ENCODE measurements at places on chromosomes 1 and 21.

DNA sequence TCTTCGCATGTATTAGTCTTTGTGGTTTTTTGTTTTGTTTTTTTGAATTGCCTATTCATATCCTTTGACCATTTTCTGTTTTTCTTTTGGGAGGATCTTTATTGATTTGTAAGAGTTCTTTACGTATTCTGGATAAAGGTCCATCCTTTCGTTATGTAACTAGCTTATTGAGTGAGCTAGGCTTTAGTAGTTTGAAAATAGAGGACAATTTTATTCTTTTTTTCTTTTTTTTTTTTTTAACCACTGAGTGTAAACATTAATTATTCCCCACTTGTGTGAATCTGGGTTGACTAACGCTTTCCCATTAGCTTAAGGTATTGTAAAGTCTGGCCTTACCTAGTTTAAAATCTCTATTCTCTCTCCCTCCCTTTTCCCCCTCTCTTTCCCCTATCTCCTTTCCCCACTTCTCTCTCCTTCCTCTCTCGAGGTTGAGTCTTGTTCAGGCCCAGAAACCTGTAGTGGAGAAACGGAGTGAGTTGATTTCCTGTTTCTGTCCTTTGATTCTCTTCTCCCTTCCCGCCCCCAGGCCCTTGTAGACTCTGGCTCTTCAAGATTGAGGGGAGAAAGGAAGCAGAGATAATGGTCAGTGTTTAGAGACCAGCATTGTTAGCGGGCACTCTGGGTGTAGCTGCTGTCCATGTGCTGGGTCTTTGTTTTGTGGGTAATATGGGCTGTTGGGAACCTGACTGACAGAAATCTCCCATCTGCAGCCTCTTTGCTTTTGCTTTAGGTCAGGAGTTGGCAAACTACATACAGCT, 1.5 kb downstream of the MORC3 start:
- no peak for DNase-seq

DNA sequence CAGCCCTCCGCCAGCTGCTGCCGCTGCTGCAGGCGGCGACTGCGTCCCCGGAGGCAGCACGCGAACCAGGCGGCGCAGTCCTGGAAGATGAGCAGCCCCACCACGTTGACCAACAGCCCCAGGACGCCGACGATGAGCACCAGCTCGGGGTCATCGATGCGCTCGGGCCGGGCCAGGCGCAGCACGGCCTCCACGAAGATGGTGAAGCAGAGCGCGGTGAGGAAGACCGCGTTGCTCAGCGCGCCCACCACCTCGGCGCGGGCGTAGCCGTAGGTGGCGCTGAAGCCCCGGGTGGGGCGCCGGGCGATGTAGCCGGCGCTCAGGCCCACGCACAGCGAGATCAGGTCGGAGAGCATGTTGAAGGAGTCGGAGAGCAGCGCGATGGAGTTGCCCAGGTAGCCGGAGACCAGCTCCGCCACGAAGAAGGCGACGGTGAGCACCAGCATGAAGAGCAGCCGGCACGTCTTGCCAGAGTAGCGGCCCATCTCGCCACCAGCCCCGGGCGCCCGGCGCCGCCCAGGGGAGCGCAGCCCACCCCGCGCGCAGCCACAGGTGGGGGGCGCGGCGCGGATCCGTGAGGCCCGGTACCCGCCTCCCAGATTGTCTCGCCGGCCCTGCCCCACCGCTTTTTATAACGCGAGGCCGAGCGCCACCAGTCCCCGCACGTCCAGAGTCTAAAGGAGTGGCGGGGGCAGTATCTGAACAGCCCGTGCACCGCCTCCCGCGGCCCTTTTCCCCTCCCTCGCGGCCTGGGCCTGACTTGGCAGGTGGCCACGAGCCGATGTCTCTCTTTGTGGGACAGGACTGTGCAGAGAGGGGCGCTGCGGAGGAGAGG, at the start of gene SLC30A10:
Gene SLC30A10, minus strand, starts transcription at position 602 of the 835 bp plus-strand sequence. Its CDS starts 117 bp downstream, at position 485.
- no peak for DNase-seq

GRCh38 chr1:100353071-100353801, 930 bp downstream of the CDC14A start:
- no peak for DNase-seq

DNA sequence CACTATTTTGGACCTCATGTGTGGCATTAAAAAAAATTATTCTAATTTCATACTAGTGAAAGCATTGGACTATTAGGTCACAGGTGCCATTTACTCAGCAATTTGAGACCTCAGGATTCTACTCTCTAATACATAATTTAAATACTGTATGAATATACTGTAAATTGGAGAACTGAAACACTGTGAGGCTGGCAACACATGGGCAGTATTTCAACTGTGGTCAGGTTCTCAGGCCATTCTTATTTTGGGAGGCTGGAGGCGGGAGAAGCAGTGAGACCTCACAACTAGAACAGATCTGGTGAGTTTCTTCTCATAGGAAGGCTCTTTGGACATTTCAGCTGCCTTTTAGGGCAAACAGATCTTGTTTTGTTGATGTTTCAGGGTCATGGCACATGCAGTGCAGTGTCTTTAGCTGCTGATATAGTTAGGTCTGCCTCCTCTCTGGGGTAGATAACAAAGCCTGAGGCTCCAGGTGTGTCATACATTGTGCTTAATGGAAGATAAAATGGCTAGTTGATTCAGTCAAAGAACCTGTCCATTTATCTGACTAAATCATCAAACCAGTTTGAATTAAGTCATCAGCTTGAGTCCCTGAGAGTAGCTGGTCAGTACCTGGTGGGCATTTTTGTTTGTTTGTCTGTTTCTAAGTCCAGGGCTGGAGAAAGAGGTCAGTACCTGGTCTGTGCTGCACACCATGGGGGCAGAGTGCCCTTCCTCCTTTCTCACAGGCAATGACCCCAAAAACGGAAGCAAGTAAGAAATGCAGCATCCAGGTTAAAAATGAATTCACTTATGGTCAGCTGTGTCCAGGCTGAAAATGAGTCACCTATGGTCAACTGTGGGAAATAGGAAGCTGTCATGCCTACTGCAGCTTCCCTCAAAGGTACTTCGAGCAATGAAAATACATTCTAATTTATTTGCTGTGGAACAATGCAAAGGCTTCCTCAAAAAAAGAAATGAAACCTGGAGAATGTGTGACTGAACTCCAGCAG, 216.2 kb downstream of the SDCCAG8 start:
- DNase-seq, result no peak

GRCh38 chr1:53430779-53431178, 28.4 kb upstream of the DMRTB1 start:
- peak; percentile 85 for DNase-seq

Measured in iPS DF 6.9 (cell line).